Stimulated activated CD4-positive, alpha-beta T cell treated with anti-CD3 and anti-CD28 coated beads, Interleukin-1b, Interleukin-23, amount 100 ng/mL, for 48 hours (primary cell): ENCODE measurements at places on chromosomes 13 and 19.

DNA sequence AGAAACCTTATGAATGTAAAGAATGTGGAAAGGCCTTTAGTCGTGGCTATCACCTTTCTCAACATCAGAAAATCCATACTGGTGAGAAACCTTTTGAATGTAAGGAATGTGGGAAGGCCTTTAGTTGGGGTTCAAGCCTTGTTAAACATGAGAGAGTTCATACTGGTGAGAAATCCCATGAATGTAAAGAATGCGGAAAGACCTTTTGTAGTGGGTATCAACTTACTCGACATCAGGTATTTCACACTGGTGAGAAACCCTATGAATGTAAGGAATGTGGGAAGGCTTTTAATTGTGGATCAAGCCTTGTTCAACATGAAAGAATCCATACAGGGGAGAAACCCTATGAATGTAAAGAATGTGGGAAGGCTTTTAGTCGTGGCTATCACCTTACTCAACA lies 20.8 kb downstream of the ZNF283 start:
- DNase-seq: no peak

GRCh38 chr19:3440082-3440481 lies 40.2 kb downstream of the SMIM24 start:
- DNase-seq: peak; percentile 47

DNA sequence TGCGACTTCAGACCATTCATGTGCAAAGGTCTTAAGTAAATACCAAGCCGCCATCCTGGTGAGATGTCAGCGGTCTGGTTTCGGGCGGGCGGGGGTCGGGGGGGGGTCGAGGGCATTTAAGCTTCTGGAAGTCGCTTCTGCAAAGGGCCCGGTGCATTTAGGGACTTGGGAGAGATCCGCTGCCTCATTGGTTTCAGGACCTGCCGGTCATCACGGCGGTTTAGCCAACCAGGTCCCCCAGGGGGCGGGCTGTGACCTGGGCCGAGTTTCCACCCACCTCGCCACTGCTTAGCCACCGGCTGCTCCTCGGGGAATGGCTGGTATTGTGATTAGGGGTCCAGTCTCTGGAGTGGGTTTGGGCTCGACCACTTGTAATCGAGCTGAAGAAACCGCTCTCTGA lies 7.8 kb downstream of the ANKLE1 start:
- DNase-seq: peak; percentile 73

GRCh38 chr19:35171730-35172129 lies 17.2 kb downstream of the FXYD5 start:
- DNase-seq: no peak

GRCh38 chr19:3443840-3444694 lies 36.3 kb downstream of the SMIM24 start:
- no peak for DNase-seq
